CD4-positive, alpha-beta T cell treated with Interleukin-2 at 100 ng/mL for 4 hours (primary cell): ENCODE measurements at places on chromosomes 16 and 17.

DNA sequence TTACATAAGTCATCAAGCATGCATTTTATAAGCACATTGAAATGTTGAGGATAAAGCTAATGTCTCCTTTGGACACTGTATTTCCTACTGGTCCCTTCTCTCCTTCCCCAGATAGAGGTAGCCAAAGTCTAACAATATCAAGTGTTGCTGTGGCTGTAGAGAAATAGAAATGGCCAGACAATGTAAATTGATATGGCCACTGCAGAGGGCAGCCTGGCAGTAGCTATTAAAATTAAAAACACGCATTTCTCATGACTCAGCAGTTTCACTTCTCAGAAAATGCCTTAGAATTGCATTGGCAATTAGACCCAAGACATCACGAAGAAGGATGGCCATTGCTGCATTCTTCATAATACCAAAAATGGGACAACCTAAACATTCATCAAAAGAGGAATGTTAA, 46.8 kb upstream of the MRTFB start:
- no peak for DNase-seq

DNA sequence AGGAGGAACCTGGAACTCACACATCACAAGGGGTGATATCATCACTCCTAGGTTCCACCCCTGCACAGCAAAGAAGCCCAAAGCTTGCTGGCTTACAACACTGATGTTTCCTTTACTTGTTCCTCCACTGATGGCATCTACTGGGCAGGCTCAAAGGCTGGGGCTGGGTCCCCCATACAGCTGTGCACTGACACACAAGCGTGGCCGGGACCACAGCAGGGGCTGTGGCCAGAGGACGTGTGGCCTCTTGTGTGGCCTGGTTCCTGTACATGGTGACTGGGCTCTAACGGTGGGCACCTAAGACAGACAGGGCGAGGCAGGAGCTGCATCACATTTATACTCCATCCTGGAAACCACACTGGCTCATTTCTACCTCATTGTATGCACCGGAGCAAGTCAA, 264.4 kb upstream of the FOXF1 start:
- no peak for DNase-seq

- DNase-seq = peak; percentile 89
Measured at GRCh38 chr16:3022208-3022683, 1.5 kb downstream of the HCFC1R1 start.

DNA sequence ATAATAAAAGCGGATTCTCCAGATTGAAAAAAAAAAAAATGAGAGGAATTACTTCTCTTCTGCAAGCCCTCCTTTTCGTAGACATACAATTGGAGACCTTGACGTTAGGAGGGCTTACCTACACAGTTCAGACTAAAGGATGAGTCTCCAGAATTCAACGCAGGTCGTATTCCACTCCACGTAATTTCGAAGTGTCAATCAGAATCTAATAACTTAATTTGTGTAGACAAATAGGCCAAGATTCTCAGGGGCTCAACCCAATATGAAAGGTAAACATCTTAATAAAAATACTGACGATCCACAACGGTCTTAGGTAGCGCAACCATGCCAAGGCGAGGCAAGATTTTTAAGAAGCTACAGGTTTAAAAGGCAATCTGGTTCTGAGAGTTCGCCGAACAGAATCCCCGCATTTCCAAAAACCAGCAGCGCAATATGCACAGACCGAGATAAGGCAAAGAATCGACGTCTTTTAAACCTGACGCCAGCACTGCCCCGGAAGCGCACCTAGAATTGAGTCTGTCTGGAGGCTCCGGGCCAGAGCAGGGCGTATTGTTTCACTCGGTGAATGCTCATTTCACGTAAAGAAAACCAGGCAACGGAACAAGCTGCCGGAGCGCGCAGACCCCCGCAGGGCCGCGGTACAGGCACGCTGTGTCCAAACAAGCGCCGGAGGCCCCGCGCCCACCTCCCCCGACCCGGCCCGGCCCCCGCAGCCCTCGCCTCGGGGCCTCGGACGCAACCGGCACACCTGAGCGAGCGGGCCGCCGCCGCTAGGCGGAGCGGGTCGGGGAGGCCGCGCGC, 623 bp downstream of the MBTPS1 start:
- DNase-seq = peak; percentile 60
